ENCODE measurements at places on chromosomes 5 and 9. TPM values are rescaled to one million over a fixed set of nuclear protein-coding genes. Genes with fewer than 3 reads are reported as not detected.

DNA sequence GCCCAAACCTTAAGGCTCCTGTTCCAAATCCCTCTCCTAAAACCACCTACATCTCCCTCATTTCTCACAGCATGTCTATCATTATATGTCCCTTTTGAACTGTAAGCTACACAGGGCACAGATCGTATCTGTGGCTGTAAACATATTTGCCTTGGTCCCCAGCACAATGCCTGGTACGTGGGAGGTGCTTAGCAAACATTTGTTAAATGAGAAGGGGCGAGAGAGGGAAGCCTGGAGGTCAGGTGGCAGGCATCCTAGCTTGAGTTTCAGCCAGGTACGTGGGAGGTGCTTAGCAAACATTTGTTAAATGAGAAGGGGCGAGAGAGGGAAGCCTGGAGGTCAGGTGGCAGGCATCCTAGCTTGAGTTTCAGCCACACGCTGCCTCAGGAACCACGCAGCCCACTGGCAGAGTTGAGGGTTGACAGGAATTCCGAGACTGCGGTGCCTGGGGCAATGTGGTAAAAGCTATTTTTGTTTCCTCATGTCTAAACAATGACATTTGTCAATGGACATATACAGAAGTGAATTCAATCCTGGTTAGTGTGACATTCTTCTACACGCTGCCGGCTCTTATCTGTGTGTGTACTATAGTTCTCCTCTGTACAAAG, 113.6 kb downstream of the EFNA5 start:
- no peaks in the 10 kb centered on the region for H3K36me3 ChIP-seq
- H3K4me3 ChIP-seq, result no peak overlapping the region
- no peaks in the 10 kb centered on the region for H3K4me1 ChIP-seq
- no peak for DNase-seq

DNA sequence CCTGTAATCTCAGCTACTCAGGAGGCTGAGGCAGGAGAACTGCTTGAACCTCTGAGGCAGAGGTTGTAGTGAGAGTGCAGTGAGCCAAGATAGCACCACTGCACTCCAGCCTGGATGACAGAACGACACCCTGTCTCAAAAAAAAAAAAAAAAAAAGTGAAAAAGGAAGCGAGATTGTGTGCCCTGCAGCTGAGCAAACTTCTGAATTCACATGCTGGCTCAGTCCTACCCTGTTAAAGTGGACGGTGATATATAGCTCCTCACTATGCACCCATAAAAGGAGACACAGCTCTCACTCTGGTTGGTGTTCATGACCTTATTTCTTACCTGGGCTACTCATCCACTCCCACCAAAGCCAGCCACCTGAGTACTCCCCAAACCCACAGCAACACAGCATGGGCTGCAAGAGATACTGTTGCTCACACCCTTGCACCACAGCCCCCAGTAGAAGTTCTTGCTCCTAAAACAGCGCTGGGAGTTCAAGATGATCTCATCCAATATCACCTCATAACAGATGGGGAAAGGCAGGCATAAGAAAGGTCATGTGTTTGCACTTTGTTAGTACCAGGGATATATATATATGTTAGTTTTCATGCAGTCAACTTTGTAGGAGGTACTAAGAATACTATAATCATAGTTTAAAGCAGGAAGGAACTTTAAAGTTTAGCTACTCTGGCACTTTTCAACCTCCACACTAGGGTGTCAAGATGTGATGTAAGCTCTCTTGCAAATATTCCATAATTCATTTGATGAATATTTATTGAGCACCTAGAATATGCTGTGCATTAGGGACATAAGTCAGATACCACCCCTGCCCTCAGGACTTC, 4.0 kb downstream of the TTLL11 start:
- H3K36me3 ChIP-seq, result no peaks in the 10 kb centered on the region
- no peak for DNase-seq
- H3K27me3 ChIP-seq, result peaks cover 3% of the 10 kb centered on the region
- H3K27ac ChIP-seq, result no peak overlapping the region
- H3K4me3 ChIP-seq, result no peak overlapping the region

GRCh38 chr5:20554001-20554400, 566.0 kb upstream of the CDH18 start:
- no peaks in the 10 kb centered on the region for H3K36me3 ChIP-seq
- no peaks in the 10 kb centered on the region for H3K4me1 ChIP-seq
- H3K27ac ChIP-seq, result no peak overlapping the region
- H3K4me3 ChIP-seq, result no peak overlapping the region
- H3K27me3 ChIP-seq, result no peaks in the 10 kb centered on the region

- H3K27me3 ChIP-seq, result no peaks in the 10 kb centered on the region
- H3K36me3 ChIP-seq, result no peaks in the 10 kb centered on the region
- no peak overlapping the region for H3K4me3 ChIP-seq
- DNase-seq, result no peak
- H3K4me1 ChIP-seq, result no peaks in the 10 kb centered on the region
These were observed 374.0 kb upstream of the ADAMTS16 start for GRCh38 chr5:4766101-4766500.

DNA sequence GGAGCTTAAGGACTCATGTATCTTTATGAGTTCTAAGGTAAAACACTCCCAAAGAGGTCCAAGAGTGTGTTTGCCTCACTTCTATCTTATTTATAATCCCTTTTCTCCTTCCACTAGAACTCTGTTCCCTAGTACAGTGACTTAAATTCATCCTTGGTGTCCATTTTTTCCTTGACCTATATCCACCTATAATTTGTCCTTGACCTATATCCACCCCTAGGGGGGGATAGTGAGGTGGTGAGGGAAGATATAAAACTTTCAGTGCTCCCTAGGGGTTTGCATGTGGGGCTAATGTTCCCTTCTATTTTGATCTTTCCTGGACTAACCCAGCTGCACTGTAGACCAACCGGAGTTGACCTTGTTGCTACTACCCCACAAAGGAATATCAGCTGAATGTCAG, 83.5 kb upstream of the GNAQ start:
- H3K27ac ChIP-seq, result no peak overlapping the region
- no peak overlapping the region for H3K4me3 ChIP-seq
- peaks cover 16% of the 10 kb centered on the region for H3K4me1 ChIP-seq
- no peaks in the 10 kb centered on the region for H3K27me3 ChIP-seq

DNA sequence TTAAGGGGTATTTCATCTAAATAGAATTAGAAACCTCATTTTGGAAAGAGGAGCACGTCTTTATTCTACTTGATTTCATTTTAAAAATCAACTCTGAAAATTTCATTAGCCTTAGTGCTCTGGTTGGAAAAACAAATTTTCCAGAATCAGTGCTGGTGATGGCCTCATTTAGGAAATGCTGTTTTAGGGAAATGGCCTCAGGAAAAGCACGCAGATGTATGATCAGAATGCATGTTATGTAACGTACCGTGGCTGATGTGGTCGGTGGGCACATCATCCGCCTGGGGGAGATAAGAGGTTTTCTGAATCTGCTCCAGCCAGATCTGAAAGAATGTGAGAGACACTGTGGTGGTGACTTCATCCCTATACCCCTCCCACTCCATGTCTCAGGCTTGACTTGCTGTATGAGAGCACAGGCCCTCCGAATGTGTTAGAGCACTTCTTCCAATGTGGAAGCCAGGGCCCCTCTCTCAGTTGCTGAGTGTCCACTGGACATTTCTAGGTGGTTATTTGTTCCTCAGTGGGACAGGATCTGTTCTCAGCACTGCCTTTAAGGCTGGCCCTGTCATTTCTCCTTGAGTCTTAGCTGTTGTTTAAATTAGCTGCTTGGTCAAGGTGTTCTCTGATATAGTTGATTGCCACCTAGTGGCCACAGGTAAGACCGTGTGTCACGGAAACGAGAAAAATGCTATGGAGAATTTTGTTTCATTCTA, 96.5 kb downstream of the ARHGAP26 start:
- H3K27me3 ChIP-seq, result no peaks in the 10 kb centered on the region
- no peak overlapping the region for H3K27ac ChIP-seq
- peak; percentile 76 for DNase-seq
- no peaks in the 10 kb centered on the region for H3K36me3 ChIP-seq
- H3K4me3 ChIP-seq, result no peak overlapping the region

Gene ANKRD18A
- 16.5 TPM for total RNA-seq
